ENCODE measurements at places on chromosomes 6 and 20. TPM values are rescaled to one million over a fixed set of nuclear protein-coding genes. Genes with fewer than 3 reads are reported as not detected.
A peak's percentile ranks its signal among the peaks of the same experiment; 100 is the strongest.

GRCh38 chr20:41131594-41132387, 5.6 kb upstream of the PLCG1 start:
- peak; percentile 51 for DNase-seq

GRCh38 chr6:109978174-109979032, at the start of gene GPR6:
GPR6 (plus strand) TSS chr6:109978311; CDS start chr6:109979113, 802 bp downstream.
- DNase-seq, result no peak

DNA sequence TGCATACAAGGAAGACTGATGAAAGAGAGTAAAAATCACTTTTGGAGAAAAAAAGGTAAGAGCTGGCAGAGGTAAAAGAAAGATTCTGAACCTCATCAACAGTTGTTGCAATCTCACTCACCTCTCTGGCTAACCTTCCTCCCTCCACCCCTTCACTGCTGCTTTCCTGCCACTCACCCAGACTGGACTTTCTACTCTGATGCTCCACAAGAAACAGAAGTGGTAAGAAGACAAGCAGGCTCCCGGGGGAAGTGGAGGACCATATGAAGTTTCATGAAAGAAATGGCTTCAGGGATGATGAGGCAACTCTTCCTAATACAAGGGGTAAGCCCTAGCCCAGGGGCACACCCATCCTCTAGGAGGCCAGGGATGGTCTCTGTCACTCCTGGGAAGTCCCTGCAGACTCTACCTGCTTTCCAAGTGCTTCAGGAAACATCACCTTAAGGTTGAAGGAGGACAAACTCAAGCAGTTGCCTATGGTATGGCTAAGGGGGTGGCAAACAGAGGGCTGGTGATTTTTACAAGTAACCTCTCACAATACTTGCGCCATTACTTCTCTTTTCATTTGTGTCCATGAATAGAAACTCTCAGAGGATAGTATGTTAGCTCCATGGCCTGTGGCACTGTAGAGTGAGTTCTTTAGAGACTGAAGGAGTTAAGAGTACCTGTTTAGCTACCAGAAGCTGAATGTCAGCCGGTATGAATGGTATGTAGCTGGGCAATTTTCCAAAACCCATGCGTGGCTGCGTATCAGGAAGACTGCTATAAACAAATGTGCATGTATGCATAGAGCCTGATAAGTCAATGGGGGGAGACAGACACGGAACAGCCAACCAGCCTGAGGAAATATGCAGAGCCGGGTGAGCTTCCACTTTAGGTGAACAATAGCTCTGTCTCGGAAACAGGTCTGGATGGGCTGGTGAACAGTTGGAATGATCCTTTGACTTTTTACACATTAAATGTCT, 112.0 kb downstream of the BACH2 start:
- no peak for DNase-seq

- no peak for DNase-seq
Observed at GRCh38 chr6:17839513-17840223, 132.9 kb upstream of the NUP153 start.

DNA sequence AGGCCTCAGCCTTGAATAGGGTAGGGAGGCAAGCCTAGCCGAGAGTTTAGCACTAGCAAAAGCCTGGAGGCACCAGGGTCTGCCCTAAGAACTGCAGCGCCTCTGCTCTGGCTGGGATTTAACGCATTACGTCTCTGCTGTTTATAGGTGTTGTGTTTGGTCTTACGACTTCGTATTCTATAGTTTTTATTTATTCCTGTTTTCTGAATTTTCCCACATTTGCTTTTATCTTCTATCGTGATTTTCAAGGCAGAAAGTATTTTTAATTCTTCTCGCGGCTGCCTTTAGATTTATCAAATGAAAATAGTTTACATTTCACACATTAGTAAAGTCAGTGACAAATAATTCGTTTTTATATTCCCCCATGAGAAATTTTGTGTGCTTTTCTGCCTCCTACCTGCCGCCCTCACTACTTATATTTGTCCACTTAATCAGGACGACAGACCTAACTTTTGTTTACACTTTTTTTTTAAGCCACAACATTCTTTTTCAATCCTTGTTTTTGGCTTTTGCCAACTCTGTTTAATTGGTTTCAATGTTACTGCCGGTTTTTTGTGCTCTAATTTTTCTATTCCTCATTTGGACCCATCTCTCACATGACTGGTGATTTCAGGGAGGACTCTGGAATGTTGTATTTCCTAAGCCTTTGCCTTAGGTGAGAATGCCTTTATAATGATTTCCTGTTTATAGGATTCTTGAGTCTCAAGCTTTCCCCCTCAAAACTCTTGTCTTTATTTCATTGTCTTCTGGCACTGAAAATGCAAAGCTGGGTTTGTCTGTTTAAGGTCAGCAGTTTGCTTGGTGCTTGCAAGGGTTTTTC, 1.3 kb upstream of the LZTS3 start:
- DNase-seq, result no peak

DNA sequence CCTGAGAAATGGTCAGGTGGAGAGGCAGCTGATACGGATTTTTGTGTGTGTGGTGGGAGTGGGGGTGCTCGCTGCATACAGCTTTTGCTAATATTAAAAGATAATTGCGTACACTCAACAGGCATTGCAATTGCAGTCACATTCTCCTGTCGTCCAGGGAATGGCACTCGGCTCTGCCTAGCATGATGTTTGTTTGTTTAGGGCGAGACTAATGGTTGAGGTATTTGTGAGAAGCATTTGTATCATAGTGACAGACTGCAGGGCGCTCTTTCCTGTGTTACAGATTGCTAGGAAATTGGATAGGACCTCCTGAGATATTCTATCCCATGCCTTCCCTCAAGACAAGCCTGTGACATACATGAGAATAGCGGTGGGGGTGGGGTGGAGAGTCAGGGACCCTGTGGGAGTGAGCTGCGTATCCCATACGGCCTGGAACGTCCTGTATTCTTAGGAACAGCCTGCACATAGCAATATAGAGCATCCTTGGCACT, 207.4 kb downstream of the SOX4 start:
- DNase-seq, result no peak

DNA sequence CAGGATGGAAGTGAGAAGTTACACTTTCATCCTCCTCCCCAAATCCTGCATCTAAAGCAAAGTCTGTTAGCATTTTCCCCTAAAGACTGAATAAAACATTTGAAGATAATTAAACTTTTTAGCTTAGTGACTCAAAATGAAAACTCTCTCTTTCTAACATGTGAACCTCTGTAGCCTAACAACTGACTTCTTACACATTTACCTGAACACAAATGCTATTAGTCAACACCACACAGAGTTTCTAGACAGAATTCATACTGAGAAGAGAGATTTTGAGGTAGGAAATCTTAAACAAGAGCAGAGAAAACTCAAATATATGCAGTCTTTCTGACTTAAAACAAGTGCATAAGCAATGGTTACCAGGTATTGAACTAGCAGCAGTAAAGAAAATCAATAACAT, 149.9 kb upstream of the SMLR1 start:
- no peak for DNase-seq

Gene SIRPB2
- not detected for total RNA-seq

Gene LST1
- 20.6 TPM for total RNA-seq

Gene IPCEF1
- total RNA-seq, result 4.9 TPM
